ENCODE measurements at places on chromosomes 16 and 17.

DNA sequence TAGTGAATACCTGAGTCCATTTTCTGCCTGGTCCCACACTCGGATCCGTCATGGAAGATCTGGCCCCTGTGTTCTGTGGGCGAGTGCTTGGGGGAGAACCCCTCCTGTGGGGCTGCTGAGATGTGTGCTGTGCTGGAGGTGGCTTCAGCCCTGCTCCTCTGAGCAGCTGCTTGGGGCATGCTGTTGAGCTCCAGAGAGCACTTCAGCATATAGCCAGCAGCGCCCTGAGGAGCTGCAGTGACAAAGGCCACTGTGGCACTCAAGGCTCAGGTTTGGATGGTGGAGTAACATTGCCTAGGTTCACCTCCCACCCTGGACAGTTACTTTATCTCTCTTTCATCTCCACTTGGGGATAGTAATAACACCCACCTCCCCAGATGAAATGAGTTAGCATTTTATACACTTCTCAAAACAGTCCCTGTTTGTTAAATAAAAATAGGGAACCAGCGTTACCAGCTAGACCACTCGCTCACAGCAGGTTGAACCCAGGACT lies 75.3 kb downstream of the KSR1 start:
- DNase-seq: no peak

- no peak for DNase-seq
Observed at GRCh38 chr16:83737729-83738354, 69.9 kb upstream of the HSBP1 start.

DNA sequence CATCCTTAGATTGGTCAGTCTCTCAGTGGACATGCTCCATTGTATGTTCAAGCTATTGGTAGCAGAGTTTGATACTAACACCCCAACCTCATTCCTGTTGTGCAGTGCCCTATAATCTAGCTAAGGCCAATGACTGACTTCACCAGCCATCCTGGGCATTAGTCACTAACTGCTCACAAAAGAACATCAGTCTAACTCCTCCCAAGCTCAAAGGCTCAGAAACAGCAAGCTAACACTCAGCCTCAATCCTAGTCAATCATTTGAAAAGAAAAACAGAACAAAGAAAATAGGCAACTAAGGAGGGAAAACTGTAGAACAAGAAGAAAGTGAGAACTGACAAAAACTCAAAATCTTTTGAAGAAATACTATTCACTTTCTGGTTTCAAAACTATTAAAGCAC lies 199.1 kb upstream of the C17orf78 start:
- DNase-seq: no peak

DNA sequence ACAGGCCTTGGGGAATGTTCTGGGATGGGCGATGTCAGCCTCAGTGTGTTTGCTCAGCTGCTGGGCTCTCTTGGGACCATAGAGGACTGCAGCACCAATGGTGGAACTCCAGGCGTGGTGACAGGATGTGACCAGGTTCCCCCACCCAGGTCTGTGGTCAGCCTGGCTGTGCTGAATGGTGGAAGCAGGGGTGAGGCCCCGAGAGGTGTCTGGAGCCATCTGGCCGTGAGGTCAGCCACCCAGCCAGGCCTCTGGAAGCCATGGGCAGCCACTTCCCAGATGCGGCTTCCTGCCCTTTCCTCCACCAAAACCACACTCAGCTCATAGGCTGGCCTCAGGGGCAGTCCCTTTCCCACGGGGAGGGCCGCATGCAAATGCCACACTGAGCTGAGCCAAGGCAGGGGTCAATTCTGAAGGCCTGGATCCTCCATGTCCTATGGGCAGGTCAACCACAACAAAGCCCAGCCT lies 7.8 kb upstream of the MAPK7 start:
- no peak for DNase-seq

DNA sequence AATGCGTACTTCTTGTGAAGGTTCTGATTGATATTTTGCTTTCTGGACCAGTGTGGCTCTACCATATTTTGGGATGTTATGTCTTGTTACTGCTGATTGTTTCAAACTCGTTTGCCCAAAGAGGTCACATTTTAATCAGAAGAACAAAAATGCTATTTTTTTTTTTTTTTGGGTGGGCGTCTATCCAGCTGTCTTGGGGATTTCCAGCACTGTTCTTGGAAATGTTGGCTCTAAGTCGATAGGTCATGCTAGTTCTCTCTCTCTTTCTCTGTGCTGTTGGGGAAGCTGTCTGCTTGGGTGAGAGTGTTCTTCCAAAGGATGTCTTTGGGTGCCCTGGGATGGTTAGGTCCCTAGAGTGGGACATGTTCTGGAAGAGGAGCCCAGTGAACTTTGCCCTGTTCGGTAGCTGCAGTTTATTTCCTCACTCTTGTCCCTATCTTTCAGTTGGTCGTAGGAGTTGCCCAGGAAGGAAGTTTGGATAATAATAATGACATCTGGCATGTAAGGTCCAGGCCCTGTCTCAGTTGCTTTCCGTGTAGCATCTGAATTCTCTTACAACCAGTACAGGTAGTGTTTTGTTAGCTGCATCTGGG lies 2.9 kb downstream of the IRF8 start:
- DNase-seq: no peak

GRCh38 chr16:68355447-68356248 lies 44.8 kb downstream of the PRMT7 start:
- DNase-seq: no peak

GRCh38 chr16:87550495-87550961 lies 51.8 kb upstream of the JPH3 start:
- no peak for DNase-seq

DNA sequence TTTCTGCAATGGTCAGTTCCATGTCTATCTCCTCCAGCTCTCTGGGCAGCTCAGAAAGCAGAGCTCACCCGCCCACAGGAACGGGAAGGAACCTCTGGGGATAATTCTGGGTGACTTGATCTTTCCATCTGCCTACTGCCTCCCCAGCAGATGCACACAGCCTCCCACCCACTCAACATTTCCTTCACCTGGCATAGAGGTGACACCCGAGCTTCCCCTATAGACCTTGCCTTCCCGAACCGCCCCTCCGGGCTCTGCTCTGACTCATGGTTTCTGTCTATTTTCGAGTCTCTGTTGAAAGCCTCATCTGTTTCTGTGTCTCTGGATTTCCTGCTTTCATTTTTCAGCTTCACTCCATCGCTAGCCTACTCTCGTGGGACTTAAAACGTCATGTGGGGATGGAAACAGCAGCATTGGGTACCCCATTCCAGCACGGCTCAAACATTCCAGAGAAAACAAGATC lies 11.4 kb downstream of the GGA3 start:
- DNase-seq: peak; percentile 26

DNA sequence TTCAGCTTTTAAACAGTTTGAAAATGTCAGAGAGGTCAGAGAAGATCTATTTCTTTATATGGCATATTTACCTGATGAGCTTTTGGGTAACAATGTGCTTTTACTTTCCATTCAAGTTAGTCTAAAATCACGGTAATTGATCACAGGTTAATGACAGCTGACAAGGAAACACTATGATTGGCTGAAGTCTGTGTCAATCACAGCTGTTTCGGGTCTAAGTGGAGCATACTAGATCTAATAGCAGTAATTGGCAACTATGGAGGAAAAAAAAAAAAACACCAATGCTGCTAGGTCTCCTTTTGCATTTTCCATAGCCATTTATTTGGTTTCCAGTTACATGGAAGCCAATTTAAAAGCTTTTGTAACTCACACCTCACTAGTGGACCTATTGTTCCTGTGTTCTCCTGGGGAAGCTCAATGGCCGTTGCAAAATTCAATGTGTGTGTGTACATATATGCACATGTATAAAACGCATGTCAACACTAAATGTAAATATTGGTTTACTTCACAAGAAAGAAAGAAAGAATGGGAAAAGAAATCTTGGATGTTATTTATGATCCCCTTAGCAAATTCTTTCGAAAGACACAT lies 568.3 kb upstream of the ZFHX3 start:
- no peak for DNase-seq

DNA sequence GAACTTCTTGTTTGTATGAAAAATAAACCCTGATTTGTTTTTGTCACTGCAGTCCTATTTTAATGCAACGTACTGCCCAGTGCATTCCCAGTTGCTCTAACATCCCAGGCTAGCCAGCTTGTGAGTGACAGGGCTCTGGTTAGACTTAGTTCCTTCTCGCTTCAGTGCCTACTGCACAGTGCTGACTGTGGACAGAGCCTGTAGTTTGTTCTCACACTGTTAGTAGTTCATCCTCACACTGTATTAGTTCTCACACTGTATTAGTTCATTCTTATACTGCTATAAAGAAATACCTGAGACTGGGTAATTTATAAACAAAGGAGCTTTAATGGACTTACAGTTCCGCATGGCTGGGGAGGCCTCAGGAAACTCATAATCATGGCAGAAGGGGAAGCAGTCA lies 116.6 kb upstream of the SALL1 start:
- no peak for DNase-seq

DNA sequence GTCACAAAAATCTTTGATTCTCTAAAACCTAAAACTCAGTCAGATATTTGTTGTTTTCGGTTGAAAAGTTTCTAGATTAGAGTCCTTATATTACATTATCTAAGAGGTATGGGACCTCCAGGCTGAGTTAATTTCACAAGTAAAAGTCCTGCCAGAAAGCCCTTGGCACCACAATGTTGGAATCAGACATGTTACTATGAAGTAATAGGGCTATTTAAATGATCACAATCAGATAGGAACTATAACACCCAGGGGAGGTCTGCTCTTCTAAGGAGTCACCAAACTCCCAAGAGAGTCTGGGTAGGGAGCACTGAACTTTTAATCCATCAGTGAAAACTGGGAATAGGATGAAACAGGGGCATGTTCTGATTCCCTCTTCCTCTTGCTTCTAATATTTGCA lies 54.2 kb downstream of the WIPI1 start:
- DNase-seq: no peak

GRCh38 chr17:72931635-72932034 lies 160.9 kb downstream of the SLC39A11 start:
- DNase-seq: no peak

DNA sequence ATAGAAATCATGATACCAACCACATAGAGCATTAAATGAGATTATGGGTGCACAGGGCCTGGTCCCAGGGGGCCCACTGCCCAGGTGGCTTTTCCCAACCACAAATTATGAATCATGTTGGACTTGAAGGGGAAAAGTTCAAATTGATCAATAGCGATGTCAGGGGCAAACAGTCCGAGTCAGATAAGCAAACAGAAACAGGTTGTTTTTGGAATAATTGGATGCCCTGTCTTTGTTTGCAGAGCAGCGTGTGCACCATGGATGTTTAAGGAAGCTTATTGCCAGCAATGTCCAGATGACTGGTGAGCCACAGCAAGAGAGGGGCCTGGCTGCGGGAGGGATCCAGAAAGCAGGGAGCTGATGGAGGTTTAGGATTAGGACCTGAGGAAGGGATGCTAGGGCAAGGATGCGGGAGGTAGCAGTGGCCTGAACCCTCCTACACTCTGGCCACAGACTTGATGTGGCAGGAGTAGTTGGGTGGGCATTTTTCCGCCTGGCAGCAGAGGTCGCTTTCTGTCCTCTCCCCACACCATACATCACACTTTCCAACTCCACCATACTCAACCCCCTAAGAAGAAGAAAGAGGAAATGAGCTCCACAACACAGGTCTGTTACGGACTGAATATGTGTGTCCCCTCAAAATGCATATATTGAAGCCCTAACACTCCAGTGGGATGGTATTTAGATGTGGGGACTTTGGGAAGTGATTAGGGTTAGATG lies 266.4 kb upstream of the RPL38 start:
- no peak for DNase-seq

DNA sequence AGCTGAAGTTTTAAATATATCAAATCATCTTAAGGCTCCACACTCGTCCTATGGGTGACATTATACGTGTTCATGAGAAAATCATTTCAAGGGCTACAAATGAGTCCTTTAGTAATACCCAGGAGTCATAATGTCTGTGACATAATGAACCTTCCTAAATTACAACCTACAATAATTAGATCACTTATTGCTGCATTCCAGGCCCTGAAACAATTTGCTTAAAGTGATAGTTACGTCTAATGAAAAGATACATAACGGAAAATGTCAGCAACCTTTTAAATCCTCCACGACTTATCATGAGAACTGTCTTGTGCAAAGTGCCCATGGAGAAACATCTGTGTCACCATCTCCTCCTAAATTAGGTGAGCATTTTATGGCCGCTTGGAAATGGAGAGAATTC lies 43.4 kb downstream of the IRX3 start:
- DNase-seq: no peak

- no peak for DNase-seq
Observed at GRCh38 chr17:54257440-54257839, 434.7 kb downstream of the KIF2B start.

GRCh38 chr16:50282010-50282538 lies 15.7 kb downstream of the ADCY7 start:
- DNase-seq: no peak

Measured in fibroblast of skin of left biceps (primary cell).